NCI-H1436 (cell line): ENCODE measurements at places on chromosomes 1 and 21.
A peak's percentile ranks its signal among the peaks of the same experiment; 100 is the strongest.

- peak; percentile 27 for DNase-seq
Measured at GRCh38 chr1:180863158-180863775, 49.4 kb upstream of the KIAA1614 start.

- no peak for DNase-seq
Measured at GRCh38 chr1:101165954-101166353, 70.9 kb upstream of the S1PR1 start.

DNA sequence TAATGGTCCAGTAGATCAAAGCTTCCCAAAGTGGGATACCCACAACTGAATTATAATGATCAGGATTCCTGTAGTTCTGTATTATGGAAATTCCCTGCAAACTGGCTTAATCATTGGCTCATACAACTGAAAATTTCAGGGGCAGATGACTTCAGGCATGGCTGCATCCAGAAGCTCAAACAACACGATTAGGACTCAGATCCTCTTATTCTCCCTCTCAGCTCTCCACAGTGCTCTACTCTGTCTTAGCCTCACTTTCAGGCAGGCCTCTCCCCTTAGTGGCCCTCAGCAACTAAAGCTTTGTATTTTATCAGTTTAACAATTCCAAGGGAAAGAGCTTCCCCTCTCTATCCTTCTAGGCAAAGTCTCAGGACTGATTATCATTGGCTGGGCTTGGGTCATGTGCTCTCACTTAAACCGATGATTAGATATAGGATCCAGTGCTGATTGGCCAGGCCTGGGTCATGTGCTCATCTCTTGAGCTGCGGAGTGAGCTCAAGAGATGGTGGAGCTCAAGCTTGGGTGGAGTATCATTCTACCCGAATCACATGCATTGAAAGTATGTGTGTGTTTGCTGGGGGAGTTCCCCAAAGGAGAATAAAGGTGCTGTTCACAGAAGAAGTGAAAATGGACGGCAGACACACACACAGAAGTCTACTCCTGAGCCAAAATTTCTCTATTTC lies 57.9 kb upstream of the RUNX3 start:
- DNase-seq: no peak

DNA sequence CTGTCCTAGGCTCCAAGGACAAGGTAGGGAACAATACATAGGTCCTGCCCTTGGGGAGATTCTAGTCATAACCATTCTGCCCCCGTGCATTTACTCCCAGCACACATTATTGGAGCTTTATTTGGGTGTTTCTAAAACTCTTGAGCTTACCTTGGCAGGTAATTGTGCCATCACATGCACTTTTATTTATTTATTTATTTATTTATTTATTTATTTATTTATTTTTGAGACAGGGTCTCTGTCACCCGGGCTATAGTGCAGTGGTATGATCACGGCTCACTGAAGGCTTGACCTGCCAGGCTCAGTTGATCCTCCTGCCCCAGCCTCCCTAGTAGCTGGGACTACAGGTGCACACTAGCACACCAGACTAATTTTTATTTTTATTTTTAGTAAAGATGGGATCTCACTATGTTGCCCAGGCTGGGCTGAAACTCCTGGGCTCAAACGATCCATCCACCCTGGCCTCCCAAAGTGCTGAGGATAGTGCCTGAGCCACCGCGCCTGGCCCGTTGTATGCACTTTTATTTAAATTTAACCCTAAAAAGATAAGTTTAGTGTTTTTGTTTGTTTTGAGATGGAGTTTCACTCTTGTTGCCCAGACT lies 9.2 kb downstream of the AGMAT start:
- no peak for DNase-seq

- DNase-seq: no peak
Measured at GRCh38 chr1:178686407-178686806, 38.6 kb upstream of the RALGPS2 start.

GRCh38 chr1:232630894-232631195 lies 912 bp upstream of the SIPA1L2 start:
- DNase-seq: no peak

- DNase-seq: no peak
Measured at GRCh38 chr1:168430321-168430720, 113.5 kb downstream of the XCL2 start.

DNA sequence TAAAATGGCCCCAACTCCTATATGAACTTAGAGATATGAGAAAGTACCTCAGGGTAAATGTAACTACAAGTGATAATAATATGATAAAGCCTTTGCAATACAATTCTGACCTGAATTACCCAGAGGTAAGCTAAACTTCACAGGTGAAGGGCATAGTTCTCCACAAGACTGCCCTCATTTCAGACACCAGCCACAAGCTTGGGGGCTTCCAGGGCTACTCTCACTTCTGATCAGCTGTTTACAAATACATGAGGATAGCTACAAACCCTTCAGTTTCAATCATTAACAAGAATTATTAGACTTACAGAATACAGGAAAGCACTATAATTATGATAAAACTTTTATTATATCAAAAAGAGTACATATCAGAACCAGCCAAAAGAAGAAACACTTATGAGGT lies 18.7 kb upstream of the DPH5 start:
- DNase-seq: no peak

- peak; percentile 16 for DNase-seq
Measured at GRCh38 chr1:185317886-185318310, 855 bp upstream of the IVNS1ABP start.

DNA sequence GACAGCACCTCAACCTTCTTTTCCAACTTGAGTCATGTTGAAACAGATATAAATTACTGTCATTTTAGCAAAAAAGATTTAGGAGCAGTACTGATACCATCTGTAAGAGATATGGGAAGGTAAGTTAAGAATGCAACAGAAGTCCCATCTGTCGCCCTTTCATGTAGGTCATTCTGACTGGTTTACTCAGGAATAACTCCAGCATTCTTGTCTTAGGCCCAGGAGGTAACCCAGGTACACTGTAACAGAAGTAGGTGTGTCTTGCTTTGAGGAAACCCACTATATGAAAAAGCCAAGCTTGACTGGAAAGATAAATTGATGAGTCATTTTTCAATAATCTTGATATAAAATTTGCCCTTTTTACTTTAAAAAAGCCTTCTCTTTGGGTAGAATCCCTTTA lies 35.4 kb downstream of the PGM1 start:
- DNase-seq: no peak

- DNase-seq: no peak
Measured at GRCh38 chr1:23020706-23021405, 1.6 kb downstream of the KDM1A start.

DNA sequence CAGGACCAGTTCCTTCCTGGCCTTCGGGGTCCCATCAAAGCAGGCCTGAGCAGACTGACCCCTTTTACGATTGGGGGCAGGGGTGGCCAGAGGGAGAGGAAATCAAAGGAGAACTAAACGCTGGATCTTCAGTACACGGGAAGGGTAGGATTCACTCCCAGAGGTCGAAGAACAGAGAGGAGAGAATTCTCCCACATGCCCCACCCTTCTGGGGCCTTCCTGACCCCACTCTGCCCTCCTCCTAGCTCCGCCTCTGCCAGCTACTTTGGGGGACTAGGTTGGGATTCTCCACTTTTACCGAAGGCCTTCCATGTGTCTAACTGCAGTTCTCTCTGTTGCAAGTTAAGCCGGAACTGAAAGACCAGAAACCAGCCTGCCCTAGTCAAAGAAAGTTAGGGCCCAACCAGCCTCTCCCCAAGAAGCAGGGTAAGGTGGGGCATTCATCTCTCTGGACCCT lies 654 bp upstream of the ARHGEF2 start:
- DNase-seq: no peak

DNA sequence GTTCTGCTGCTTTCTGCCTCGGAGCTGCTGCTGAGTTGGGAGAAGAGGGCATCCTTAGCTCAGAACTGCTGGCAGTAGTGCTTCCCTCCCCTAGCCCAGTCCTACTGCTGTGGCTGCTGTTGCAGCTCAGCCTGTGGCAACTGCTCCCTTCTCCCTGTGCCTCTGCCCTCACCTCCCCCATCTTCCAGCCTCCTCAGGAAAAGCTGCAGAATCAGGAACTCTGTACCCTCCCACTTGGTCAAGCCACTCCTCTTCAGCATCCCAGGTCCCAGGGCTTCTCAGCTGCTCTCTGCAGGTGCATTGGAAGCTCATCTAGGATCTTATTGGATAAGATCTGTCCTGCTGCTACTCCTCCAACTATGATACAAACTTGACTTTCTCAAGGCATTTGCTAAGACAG lies 316.7 kb downstream of the BRINP2 start:
- DNase-seq: no peak

DNA sequence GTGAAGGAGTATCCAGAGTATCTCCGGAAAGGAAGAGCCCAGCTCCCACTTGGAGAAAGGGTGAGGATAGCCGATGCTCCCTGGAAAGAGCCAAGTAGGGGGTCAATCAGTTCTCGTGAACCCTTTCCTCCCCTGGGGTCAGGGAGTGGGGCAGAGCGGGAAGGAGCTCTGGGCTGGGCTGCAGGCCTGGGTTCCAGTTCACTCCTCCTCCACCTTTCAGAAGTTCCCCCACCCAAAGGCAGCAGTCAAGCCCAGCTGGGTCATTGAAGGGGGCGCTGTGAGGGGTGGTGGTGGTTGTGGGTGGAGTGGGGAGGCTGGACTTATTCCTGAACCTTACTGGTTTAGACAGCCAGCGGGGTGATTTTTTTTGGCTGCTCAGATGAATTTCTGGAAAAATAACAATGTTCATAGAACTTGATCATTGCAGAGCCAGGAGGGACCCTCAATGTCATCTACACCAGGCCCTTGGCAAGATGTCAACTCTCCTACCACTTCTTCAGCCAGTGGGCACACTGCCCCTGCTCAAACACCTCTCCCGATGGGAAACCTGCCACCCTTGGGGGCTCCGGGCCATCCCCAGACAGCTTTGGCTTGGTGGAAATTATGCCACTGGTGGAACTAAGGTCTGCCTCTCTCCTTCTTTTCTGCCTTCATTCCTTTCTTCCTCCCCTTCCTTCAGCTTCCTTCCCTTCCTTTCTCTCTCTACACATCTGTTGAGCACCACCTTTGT lies 235.8 kb downstream of the TRABD2B start:
- no peak for DNase-seq
